ENCODE measurements at places on chromosomes 12 and 14.

DNA sequence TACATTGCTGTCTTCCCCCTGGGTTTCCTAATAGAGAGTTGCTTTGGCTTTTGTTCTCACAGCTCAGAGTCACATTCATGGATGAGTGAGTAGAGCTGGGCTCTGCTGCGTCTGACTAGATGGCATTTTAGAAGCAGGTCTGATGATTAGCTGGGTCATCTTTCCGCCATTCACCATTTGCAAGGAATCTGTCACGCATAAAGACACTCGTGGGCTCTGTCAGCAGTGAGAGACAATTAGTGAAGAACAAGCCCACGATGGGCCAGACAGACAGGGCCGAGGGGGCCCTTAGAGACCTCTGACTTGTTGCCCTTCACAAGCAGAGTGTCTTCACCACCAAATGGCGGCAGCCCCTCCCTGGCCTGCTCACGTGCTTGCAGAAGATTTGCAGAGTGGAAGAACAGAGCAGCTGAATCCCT, 175.0 kb downstream of the CRADD start:
- no peak for DNase-seq

DNA sequence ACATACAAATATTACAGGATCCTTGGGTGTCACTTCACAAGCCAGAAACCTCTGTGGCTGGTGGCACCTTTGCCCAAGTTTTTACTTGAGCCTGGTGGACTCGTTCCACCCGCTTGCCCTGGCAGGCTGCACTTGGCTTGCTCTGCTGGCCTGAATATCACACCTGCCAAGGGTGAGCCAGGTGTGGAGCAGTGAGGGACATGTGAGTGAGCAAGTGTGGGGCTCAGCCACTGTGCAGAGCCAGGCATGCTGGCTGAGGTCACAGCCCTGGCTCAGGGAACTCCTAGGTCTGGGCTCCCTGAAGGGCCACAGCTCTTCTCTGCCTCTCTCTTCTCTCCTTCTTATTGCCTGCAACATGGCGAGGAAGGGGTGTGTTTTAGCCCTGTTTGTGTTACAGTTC, 82.0 kb downstream of the SLC16A7 start:
- no peak for DNase-seq

- no peak for DNase-seq
Observed at GRCh38 chr12:69765515-69765914, 26.9 kb downstream of the RAB3IP start.

DNA sequence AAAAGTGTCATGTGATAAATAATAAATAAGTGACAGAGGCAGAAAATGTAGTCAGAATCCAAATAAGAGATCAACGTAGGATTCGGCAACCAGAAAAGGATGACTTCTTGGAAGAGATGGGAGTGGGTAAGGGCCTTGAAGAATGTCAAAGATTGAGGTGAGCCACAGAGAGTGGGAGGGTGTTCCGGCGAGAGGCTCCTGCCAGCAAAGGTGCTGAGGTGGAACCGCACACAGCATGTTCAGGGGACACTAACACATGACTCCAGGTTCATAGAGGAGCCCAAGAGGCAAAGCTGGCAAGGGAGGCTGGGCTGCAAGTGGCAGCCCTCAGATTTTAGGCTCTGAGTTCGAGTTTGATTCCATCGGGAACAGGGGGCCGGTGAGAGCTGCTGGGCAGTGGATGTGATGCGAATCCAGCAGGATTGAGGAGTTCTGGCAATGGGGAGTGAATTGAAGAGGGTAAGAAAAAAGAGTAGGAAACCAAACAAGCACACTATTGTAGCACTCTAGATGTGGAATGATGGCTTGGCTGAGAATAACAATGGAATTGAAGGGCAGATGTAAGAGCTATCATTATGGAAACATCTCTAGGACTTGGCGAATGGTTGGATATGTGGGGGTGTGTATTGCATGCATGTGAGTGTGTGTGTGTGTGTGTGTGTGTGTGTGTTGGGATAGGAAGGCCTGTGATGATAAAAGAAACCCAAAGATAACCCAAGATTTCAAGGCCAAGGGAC, 36.5 kb downstream of the LRRC74A start:
- DNase-seq: no peak

DNA sequence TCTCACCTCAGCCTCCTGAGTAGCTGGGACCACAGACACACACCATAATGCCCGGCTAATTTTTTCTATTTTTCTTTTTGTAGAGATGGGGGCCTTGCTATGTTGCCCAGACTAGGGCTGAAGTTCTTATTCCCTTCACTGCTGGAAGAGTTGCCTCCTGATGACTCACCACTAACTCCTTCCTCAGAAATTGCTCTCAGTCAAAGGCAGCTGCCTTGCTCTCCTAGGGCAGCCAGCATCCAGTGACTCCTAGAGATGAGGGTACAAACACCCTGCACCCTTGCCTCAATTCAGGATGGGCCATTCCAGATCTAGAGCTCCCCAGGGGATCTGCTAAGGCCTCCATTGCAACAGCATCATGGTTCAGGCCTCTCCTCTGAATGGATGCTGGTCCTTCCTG, 54.0 kb upstream of the RASSF8 start:
- DNase-seq: no peak
